ENCODE measurements at places on chromosomes 5 and 9.

GRCh38 chr9:128025736-128026135, 41.4 kb downstream of the NAIF1 start:
- no peak for DNase-seq

GRCh38 chr5:133756756-133757155, 144.4 kb upstream of the FSTL4 start:
- no peak for DNase-seq

GRCh38 chr5:134506054-134507039, 19.1 kb upstream of the JADE2 start:
- no peak for DNase-seq

DNA sequence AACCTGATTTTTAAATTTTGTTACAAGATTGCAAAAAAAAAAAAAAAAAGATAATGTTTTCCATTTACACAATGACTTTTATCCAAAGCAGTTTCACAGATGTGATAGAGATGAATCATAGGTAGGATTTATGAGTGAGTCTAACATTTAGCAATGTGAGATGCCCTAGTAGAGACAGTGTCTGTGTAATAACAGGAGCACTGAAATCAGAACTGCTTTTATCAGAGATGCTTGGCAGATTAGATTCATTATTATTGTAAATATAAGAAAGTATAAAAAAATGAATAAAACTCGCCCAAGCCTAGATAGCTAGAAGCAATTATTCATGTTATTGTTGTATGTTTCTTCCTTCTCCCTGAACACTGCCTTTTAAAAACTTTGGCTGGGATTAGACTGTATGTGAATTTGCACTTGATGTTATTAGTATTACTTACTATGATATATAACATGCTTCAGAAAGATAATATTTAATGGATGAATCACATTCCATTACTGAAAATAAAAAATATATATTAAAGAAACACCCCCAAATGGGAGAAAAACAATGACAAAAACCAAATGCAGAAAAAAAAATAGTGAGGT, 567.3 kb upstream of the KLF4 start:
- no peak for DNase-seq

DNA sequence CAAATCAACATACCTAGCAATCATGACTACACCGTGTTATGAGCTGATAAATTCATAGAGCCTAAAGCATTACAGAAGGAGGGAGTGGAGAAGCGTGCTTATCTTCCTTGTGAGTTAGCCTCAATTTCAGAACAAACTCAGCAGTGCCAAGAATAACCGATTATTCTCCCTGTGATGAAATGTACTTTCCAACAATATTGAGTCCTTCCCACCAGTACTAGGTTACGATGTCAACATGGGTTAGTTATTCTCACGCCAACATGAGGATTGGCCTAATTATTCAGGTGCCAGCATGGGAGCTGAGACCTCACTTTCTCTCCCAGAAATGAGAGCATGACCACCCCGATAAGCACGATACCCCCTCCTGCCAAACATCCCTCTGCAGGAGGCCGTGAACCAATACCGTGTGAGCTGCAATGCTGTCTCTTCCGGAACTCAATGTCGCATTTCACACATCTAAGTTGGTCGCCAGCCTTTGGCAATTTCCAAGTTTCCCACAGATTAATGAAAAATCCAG, 193.7 kb downstream of the ENC1 start:
- no peak for DNase-seq

DNA sequence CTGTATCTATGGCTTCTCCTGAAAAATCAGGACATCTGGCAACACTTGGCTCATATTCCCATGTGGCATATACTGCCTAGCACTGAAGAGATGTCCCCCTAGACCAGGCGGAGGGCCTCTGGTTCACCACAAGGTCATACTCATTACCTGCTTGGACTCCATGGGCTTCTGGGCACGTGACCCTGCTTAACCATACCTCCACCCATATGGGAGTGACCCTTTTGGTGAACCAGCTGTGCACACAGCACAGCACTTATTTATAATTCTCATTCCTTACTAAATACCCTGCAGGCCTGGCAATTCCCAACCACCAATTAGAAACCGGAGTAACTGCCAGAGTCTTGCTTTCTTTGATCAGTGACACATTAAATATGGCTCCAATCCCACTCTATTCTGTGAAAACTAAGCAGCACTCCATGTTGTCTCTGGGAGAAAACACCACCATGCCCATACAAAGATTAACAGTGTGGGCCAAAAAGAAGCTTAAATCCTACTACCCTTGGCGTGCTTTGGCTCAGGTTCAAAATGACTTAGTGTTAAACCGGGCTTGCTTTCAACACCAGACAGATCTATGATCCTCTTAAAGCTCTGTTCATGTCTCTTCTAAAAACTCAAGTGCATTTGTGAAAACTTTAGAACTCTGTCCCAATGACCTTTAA, 57.7 kb downstream of the MTMR12 start:
- DNase-seq = no peak

DNA sequence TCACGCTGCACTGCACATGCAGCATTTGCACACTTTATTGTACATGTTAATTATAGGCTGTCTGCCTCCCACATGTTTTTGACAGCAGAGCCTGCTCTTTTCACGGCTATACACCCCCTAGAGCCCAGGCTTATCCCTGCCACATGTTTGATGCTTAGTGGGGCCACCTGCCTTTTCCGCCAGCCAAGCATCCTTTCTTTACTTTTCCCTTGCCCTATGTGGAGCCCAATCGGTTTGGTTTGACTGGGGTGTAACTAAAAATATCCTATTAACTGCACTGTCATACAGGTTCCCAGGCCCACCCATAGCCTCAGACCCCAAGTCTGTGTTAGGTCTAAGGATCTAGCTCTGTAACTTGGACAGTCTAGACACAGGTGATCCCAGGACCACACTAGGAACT, 18.9 kb upstream of the S1PR3 start:
- DNase-seq = no peak

GRCh38 chr5:141846031-141846430, 32.2 kb downstream of the PCDH1 start:
- no peak for DNase-seq

GRCh38 chr5:139636207-139636792, 11.8 kb upstream of the CXXC5 start:
- no peak for DNase-seq

- DNase-seq = no peak
Observed at GRCh38 chr9:2638871-2639673, 17.5 kb downstream of the VLDLR start.

GRCh38 chr5:169548315-169548714, 35.3 kb upstream of the SPDL1 start:
- no peak for DNase-seq

DNA sequence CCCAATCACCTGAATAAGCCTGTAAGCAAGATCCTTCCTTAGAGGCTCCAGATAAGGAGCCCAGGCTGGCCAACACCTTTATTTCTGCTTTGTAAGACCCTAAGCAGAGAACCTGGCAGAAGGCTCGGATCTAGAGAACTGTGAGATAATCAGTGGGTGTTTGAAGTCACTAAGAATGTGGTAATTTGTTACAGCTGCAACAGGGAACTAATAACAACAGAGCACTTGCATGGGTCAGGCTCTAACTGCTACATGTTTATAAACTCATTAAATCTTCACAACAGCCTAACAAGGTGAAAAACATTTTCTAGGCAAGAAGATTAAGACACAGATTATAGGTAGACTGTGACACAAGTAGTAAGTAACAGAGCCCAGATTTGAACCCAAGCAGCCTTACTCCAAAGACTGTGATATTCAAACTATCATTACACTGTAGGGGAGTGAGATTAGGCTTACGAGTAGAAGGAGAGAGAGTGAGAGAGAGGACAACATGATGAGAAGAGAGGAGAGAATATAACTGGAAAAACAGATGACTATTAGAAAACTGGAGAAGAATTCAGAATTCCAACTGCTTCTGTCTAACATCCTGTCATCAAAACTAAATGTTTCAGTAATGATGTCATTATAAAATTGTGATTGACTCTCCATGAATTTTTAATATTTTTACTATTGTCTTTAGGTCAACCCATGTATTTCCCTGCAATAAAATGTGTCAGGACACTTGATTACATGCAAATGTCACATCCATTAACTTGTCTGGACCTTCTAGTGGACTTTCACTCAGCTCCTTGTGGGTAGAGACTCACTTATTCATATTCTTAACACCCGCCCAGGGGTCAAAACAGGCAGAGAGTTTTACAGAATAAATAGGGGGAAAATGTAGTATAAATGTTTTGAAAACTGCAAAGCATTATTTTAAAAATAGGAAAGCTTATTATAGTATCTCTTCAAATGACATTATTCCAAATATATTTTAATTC, 290.9 kb upstream of the RGMB start:
- DNase-seq = no peak

- DNase-seq = no peak
Observed at GRCh38 chr5:14054965-14055963, 87.9 kb upstream of the TRIO start.

GRCh38 chr9:128124873-128125579, 2.5 kb downstream of the PTGES2 start:
- DNase-seq = peak; percentile 43

GRCh38 chr9:36040271-36040925, 3.7 kb downstream of the RECK start:
- no peak for DNase-seq

- no peak for DNase-seq
Observed at GRCh38 chr5:124949862-124950261, 203.4 kb upstream of the ZNF608 start.

GRCh38 chr9:3447143-3447542, 78.7 kb downstream of the RFX3 start:
- no peak for DNase-seq

GRCh38 chr9:93809204-93809940, 145.8 kb downstream of the BARX1 start:
- DNase-seq = no peak

- no peak for DNase-seq
Observed at GRCh38 chr5:68071282-68071632, 144.3 kb upstream of the PIK3R1 start.

- DNase-seq = no peak
Observed at GRCh38 chr9:94906713-94907112, 180.2 kb downstream of the AOPEP start.

GRCh38 chr9:37710046-37710445, 43.6 kb upstream of the TRMT10B start:
- DNase-seq = no peak

- no peak for DNase-seq
Observed at GRCh38 chr5:138000102-138000723, 32.7 kb downstream of the FAM13B start.

DNA sequence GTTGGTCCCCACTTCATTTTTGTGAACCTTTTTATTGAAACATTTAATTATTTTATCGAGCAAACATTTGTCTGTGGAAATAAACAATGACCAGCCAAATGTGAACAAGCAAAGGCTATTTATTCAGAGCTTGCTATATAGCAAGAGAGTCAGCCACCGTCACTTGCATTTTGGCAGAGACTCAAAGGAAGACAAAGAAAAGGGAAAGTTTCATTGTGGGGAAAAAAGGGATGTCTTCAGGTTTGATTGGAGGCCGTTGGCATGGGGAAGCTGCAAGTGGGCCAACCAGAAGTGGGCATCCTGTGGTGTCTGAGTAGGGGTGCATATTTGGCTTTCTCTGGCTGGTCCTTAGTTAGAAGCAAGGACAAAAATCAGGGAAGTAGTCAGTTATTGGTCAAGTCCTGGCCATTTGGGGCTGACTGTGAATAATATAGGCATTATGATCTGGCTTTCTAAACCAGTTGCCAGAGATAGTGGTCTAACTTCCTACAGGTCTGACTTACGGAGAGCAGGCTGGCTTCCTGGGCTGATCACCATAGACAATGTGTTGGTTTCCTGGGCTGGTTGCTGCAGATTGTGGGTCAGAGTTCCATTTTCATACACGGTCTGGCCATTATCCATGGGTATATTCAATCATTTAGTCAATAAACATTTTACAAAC, 16.6 kb downstream of the ENC1 start:
- no peak for DNase-seq

DNA sequence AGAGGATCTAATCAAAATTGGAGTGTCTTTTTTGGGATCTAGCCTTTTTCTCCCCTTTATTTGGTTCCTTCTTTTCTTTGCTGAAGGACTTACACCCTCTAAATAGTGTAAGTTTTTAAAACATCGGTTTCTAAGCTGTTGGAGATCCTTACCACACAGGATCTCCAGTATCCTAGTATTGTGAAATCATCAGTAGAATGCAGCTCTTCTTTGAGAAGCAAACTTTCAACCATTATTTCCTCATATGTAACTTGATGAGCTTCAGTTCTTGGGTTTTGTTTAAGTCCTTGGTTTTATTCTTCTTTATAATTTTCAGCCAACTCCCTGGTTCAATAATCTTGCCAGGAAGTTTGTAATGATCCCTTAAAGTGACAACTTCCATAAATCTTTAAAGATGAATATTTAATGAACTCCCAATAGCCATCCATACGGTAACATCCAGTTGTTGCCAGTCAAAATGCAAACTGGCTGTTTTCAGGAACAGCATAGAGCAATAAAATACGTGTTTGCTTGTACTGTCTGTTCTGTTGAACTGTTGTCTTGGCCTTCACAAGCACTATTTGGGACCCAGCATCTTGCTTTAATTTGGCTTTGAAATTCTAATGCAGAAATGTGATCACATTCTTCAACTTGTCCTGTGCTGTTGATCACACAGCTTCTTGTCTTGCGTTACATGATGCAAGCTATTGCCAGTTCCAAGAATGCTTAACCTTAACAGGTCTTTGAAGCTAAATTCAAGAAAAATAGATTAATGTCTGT, 34.8 kb upstream of the TTC23L start:
- no peak for DNase-seq

- DNase-seq = no peak
Observed at GRCh38 chr9:87793292-87793691, 67.4 kb downstream of the CTSL start.

- no peak for DNase-seq
Observed at GRCh38 chr5:173045474-173045873, 10.7 kb upstream of the CREBRF start.

GRCh38 chr5:177018341-177018740, 4.2 kb upstream of the ZNF346 start:
- no peak for DNase-seq

- no peak for DNase-seq
Observed at GRCh38 chr9:68961587-68961986, 52.3 kb downstream of the PRKACG start.

- no peak for DNase-seq
Observed at GRCh38 chr9:3479514-3480352, 46.1 kb downstream of the RFX3 start.

DNA sequence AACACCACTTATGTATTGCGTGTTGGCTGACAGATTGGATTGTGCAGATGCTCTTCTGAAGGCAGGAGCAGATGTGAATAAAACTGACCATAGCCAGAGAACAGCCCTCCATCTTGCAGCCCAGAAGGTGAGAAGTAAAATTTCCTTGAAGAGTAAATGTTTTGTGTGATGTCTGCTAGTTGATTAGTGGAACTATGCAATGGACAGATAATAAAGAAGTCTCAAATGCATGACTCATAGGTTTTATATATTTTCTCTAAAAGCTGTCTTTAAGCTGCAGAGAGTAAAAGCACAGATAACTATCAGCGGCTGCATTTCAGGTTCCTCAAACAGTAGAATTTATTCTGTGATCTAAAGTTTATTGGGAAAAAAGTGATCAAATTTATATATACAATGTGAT, 27.4 kb downstream of the INVS start:
- DNase-seq = no peak
